ENCODE measurements at places on chromosomes 2 and 18.

GRCh38 chr18:68694316-68694715, 20.6 kb downstream of the TMX3 start:
- no peak for DNase-seq

- DNase-seq = no peak
Observed at GRCh38 chr2:127864877-127865276, 6.9 kb upstream of the POLR2D start.

GRCh38 chr18:50091509-50092244, 103.3 kb downstream of the MYO5B start:
- no peak for DNase-seq

DNA sequence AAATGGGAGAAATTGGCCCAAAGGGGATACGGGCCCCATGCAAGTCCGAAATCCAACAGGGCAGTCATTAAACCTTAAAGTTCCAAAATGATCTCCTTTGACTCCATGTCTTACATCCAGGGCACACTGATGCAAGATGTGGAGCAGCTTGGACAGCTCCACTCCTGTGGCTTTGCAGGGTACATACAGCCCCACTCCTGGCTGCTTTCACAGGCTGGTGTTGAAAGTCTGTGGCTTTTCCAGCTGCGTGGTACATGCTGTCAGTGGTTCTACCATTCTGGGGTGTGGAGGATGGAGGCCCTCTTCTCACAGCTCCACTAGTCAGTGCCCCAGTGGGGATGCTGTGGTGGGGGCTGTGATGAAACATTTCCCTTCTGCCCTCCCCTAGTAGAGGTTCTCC, 8.6 kb upstream of the TMX3 start:
- DNase-seq = no peak

GRCh38 chr2:7047661-7048060, 130.4 kb downstream of the RNF144A start:
- DNase-seq = no peak

GRCh38 chr2:236631856-236632291, 62.2 kb downstream of the ACKR3 start:
- no peak for DNase-seq

DNA sequence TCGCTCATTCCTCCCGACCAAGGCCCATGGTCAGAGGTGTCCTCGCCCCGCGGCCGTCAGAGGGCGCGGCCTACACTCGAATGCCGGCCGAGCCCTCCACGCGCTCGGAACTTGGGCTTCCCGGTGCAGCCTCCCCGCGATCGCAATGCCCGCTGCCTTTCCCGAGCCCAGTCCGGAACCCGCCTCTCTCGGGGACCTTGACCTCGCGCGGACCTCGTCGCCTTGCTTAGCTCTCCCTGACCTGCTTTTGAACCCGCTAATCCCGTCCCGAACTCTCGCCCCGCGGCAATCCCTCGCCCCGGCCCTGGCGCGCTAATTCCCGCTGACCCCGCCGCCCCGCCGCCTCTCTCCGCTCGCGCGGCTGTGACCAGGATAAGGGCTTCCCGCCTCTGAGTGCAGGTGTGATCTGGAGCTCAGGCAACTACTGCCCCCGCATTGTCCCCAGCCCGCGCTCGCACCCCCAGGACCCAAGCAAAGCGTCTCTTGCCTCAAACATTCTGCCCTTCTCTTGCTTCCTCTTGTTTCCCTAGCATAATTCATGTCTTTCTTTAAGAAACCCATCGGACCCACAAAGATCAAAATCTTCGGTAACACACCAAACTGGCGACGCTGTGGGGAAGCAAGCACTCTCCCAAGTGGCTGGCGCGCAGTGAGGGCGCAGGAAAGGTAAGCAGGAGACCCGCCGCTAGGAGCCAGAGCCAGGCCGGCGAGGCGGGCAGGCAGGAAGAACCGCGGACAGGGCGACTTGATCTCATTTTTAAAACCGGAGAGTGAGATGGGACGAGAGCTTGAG, 46.6 kb upstream of the ATP6V1B1 start:
- DNase-seq = no peak
